ENCODE measurements at places on chromosomes 5 and 9.

- DNase-seq = no peak
Measured at GRCh38 chr5:146699138-146699537, 179.4 kb downstream of the PPP2R2B start.

DNA sequence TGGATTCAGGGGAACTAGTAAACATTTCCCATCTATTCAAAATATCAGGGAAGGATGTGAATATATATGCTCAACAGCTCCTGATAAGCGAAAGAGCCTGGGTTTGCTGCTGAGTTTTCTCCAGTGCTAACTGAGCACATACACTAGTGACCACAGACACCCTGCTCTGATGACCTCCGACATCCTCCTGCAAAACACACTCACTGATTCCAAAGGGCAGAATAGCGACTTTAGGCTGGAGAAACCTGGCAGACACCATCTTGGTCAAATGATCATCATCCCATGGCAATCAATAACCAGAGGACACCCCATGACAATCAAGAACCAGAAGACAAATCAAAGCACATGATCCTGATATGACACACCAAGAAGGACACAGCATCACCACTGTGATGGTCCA, 9.2 kb upstream of the GADD45G start:
- no peak for DNase-seq

GRCh38 chr5:134247428-134248224, 21.8 kb upstream of the PPP2CA start:
- DNase-seq = no peak

GRCh38 chr5:151408591-151409230, 38.7 kb upstream of the SLC36A1 start:
- DNase-seq = no peak

DNA sequence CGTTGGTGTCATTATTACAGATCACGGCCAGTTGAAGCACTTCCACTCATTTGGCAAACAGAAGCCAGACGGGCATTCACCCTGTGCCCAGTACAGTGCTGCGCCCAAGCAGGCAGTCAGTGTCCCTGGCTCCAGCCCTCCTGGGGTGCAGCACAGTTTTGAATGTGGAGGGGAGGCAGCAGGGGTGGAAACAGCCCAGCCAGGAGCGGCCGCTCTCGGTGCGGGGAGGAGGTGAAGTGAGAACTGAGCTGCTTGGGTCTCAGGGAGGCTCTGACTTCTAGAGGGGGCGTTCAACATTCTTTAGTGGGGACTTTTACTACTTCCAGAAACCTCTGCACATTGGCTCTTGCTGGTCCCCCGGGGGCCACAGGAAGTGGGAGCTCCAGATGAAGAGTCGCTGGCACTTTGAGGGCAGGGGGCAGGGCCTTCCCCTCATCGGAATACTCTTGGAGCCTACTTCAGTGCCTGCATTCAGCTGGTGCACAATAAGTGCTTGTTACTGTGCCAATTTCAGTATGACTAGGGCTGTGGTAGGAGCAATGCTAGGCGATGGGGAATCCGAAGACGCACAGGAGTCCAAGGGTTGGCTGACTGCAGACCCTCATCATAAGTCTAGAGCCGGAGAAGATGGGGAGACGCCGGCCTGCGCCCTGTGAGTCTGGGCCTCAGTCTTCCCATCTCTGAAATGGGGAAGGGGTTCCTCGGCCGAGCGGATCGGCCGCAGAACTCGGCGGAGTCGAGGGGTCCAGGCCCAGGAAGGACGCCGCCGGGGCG, 492 bp upstream of the NEK6 start:
- DNase-seq = no peak

Data from stimulated activated CD4-positive, alpha-beta T cell treated with anti-CD3 and anti-CD28 coated beads, Interleukin-1b, Interleukin-23, amount 100 ng/mL, for 1 hour (primary cell).